ENCODE measurements at places on chromosomes 1 and 21.

DNA sequence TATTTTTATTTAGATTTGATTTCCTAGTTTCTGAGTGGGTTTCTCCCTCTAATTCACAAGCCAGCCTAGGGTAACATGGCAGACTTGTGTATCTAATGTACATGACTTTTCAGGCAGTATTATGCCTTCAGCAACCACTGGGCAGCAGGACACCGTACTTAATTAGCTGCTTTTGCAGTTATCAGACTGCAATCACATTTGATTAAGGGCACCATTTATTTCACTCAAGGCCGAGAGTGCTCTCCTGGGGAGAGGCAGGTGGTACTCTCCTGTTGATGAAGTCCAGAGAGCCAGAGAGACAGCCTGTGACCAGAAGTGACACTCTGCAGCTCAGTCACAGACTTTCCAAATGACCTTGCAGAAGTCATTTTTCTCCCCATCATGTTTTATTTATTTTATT, 18.7 kb downstream of the CYYR1 start:
- DNase-seq, result no peak

DNA sequence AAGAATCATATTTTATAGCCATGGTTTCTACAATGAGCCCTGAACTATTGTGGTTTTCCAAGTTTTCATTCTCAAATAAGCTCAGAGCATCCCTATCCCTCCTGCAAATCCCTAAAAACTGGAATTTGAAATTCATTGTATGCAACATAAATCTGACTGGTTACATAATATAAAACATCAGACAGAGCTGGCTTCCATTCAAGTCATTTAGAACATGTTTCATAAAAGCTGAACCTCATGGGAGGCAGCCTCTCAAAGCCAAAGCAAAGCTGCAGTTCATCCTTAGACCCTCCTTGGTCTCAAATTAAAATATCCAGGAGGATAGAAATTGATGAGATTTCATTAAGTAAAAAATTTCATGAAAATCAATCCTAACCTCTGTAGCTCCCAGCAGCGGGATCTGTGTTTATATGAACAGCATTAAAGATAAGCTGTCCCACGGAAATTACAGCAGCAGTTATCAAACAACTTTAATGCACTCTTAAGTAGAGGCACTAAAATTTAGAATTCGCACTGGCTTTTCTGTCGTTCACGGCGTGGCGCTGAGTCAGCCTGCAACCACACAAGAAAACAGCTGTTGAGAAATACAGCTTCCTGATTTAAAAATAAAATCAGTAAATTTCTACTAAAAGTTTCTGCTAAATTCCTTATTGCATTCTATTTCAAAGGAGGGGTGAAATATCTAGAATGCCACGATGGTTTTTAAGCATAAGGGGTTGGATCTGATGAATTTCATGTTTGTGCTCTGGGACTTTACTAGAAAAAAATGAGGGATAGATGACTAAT, 99.9 kb upstream of the TIAM1 start:
- no peak for DNase-seq

GRCh38 chr1:1175221-1176062, 1.8 kb downstream of the TTLL10 start:
- no peak for DNase-seq

DNA sequence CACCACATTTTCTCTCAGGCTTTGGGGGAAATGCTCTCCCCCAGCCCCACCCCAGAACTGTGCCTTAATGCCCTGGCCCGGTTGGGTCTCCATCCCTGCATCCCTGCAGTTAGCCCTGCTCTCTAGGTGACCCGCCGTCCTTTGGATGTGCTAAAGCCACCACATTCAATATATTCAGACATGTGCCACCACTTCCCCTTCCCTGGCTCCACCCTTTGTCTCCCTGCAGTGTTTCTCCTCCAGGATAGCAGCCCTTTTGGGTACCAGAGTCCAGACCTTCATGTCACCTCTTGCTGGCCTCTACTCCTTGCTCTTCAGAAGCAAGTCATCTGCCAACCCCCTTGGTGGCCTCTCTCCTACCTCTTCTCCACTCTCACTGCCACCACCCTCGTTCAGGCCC, 41.8 kb downstream of the RUNX1 start:
- no peak for DNase-seq

DNA sequence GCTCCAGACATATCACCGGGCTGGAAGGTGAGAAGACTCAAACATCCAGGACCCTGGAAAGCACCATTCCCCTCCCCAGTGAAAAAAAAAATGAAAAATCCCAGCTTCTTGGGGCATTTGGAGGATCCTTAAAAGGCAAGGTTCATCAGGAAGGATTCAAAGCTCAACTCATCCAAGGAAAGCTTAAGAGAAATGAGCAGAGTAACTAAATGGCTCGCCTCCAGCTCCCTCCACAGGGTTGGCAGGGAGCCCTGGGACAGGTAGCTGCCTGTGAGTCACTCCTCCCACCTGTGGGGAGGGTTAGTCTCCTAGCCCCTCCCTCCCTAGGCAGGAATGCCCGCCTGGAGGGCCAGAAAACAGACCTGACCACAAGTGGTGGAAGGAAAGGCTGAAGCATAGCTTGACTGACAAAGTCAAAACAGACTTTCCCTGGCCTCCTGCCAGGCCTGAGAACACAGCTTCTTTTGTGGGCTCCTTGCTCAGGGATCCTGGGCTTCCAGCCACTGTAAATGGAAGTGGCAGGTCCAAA, 712 bp upstream of the LAMB3 start:
- no peak for DNase-seq

DNA sequence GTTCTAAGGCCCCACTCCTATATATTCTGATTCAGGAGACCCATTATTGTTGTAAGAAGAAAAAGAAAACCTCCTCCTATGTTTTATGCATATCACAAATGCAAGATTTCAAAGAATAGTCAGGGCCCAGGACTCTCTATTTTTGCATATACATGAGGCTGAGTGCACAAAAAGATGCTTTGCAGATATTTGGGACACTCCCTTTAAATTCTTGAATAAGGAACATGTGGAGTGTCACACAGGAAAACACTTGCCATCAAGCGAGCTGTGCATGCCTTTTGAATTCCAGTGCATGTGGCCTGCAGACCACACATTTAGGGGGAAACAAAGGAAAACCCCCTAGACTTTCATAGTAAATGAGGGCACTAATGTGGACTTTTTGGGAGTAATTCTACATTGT, 5.6 kb downstream of the MAP3K7CL start:
- no peak for DNase-seq

GRCh38 chr1:50853325-50853724, 106.7 kb downstream of the FAF1 start:
- no peak for DNase-seq

- no peak for DNase-seq
These were observed 184.4 kb downstream of the NFIA start for GRCh38 chr1:61266738-61267137.

DNA sequence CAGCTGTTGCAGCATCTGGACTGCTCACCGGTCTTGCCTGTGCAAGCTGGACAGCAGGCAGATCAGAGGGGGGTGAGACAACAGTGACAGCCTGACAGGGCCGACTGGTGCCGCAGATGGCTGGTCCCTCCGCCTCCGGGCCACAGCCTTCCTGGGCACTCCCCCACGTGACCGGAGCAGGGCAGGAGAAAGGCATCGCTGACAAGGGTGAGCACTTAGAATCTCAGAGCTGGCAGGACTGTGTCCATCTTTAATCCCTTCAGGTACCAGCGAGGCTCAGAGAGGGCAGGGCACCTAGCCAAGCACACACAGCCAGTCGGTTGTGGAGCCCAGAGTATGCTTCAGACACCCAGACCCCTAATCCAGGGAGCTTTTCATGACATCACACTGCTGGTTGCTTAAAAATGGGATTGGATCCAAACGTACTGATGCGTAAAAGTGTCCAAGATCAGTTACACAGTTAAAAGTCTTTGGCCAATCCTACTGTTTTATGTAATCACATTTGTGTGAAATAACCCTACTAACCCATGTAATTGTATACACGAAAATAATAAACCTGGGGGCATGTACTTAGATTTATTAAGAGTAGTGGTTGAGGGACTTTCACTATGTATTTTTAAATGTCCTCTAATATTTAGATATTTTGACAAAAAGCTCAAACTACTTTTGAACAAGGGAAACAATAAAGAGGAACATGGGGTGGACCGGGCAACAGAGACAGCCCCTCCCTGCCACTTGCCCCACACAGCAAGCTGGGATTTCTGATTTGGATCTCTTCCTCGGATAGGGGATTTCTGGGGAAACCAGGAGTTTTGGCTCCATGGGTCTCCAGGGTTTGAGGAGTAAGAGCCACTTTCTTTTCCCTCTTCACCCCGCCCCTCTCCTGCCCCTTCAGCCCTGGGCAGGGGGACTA, 758 bp upstream of the CNTN2 start:
- no peak for DNase-seq

DNA sequence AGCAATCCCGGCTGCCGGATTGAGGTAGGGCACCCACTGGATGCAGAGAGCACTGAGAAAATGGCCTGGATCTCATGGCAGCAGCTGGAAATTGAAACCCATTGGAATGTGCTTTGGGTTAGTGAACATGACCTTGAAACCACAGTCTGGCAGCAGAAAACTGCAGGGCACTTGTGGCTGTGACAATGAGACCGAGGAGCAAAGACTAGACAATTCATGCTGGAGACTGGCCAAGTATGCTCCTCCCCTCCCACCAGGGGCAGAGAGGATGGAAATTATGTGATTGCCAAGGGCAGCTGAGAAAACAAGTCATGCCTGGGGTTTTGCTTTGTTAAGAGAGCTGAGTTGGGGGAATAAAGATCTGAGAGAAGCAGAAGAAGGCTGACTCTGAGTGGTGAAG, 60.7 kb downstream of the ZNF697 start:
- DNase-seq, result no peak

DNA sequence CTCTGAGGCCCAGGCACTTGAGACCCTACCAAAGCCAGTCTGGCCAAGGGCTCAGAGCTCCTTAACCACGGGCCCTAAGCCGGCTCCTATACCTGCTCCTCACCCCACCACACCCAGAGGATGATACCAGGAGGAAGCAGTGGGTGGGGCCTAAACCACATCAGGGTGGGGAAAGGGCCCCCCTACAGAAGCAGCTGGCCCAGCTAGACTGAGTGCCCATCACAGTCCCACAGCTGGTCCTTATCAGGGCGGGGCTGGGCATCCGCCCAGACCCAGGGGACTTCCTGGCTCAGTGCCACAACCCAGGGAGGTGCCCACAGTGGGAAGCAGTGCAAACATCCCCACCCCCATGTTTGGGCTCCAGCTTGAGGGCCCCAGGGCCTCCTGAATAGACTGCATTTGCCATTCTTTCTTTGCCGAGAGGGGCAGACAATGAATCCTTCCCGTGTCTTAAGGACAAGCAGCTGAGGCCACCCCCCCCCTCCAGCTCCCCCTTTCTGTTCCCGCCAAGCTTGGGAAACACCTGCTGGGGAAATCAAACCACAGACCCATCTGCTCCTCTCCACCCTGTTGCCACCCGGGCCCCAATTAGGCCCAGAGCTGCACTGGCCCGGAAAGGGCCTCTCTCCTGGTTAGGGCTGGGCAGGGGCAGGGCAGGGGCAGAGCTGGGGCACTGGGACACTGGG, 6.2 kb downstream of the E2F2 start:
- peak; percentile 15 for DNase-seq

- DNase-seq, result no peak
These were observed 3.2 kb downstream of the PHLDA3 start for GRCh38 chr1:201465698-201466290.

- no peak for DNase-seq
These were observed 9.6 kb upstream of the RFX5 start for GRCh38 chr1:151356696-151357095.

- DNase-seq, result no peak
These were observed 18.2 kb downstream of the CENPF start for GRCh38 chr1:214621236-214621635.

DNA sequence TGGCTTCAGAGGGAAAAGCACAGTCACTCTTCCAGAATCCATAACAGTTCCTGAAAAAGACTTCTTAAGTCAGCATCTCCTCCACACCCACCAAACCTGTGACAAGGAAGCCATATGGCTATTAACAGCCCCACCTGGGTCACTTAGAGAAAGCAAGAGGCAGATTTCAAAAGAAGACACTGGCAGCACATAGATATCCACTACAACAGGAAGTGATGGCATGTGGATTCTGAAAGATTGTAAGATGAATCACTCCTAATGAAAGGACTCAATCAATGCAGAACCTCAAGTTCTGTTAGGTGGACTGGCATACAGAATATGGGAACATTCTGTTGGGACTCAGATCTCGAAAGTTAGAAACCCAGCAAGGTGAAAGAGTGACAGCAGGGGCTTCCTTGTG, 365.9 kb downstream of the TGFB2 start:
- no peak for DNase-seq

GRCh38 chr21:43608225-43608624, 51.1 kb downstream of the HSF2BP start:
- DNase-seq, result no peak

DNA sequence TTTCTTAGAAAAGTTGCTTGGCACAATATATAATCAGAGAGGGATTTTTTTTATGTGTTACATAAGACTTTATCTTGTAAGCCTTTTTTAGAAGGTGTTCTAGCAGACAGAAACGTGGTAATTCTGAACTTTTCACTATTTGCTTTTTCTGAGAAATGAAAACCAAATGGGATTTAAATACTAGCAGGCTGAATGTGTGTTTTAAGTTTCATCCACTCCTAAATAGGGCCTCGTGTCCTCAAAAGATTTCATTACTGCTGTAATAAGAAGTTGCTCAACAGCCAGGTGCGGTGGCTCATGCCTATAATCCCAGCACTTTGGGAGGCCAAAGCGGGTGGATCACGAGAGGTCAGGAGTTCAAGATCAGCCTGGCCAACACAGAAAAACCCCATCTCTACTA, 44.7 kb upstream of the FMO2 start:
- no peak for DNase-seq

- DNase-seq, result no peak
These were observed 355.5 kb upstream of the NCAM2 start for GRCh38 chr21:20642681-20643080.

GRCh38 chr21:36589352-36589971, 109.5 kb upstream of the SIM2 start:
- peak; percentile 50 for DNase-seq

DNA sequence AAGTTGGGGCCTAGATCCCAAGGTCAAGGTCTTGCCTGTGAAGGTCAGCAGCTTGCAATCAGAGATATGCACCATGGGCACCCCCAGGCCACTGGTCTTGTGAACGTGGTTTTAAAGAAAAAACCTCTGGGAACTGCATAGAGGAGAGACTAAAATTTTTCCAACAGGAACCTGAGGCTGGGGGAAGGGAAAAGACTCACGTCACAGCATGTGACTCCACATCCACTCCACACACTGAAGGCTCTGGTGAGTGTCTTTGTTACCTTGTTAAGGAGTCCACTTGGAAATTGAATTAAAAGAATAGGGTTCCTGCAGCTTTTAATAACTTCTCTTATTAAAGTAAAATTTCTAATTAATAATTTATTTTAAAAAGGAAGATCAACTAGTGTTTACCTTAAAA, 224.9 kb downstream of the DAB1 start:
- DNase-seq, result no peak

DNA sequence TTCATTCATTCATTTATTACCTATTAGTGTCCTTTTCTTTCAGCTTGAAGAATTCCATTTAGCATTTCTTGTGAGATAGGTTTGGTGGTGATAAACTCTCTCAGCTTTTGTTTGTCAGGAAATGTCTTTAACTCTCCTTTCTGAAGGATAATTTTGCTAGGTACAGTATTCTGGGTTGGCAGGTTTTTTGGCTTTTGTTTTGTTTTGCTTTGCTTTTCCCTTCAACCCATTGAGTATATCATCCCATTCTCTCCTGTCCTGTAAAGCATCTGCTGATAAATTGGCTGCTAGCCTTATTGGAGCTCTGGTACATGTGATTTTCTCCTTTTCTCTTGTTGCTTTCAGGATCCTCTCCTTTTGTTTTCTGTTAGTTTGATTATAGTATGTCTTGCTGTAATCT, 47.0 kb upstream of the RGS4 start:
- no peak for DNase-seq

- DNase-seq, result no peak
These were observed 36.2 kb upstream of the MRPS6 start for GRCh38 chr21:34037009-34037795.

GRCh38 chr1:87362834-87363426, 34.2 kb downstream of the LMO4 start:
- no peak for DNase-seq

Measured in activated CD4-positive, alpha-beta T cell treated with anti-CD3 and anti-CD28 coated beads, Interleukin-2, Interleukin-4, amounts not matched to agents 100 ng/mL and 50 ng/mL, durations not matched to agents 16 hours and 8 hours (primary cell).